ENCODE measurements at places on chromosomes 6 and 20. TPM values are rescaled to one million over a fixed set of nuclear protein-coding genes. Genes with fewer than 3 reads are reported as not detected.

DNA sequence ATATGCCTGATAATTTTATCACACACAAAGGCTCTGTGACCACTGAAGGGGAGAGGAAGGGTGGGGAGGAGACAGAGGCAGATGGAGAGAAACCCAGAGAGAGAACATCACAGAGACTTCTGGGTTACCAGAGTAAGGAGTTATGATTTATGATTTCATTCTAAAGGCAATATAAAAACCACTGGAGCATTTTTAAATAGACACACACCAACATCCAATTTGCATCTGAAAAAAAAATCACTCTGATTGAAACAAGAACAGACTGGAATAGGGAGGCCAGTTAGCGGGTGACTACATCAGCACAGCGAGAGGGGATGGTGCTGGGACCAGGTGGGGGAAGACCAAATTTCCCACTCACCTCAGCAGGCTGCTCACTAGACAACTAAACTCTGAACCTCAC is 104.8 kb downstream of the AGPAT4 start:
- no peak for DNase-seq

DNA sequence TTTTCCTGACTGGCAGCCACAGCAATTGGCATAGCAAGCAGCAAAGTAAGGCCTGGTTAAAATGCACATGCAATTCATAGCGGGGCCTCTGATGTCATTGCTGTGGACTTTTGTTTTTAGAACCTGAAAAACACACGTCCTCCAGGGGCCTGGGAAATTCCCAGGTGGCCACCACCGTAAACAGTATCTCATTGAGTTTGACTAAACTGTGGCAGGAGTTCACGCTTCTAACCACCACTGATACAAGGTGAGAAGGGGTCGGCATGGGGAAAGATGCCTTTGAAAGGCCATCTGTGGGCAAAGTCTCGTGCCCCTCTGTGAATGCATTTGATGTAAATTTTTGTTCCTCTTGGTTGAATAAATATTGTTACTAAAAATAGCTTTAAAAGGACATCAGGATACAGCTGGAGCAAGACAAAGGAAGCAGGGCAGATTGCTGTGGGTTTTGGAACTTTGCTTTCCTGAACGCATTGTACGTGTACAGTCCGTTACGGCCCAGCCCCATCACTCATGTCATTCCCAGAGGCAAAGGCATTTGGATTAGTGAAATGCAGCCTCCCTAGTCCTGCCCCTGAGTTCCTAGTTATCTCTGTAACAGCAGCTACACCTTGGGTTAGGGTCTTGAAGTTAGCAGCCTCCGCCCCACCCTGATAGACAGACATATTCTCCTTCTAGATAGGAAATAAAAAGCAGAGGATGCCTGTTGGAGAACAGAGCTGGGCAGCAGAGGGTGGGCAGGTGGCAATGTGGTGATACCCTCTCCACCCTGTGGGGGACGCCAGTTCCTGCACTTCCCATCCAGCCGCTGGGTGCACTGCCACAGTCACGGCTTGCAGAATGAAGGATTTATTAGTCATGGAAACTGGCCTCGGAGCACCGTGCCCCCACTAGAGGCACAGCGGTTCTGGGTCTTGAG is 80.3 kb downstream of the ZDHHC14 start:
- no peak for DNase-seq

The GSTA2 gene
- total RNA-seq, result not detected

- peak; percentile 60 for DNase-seq
These were observed 86.0 kb downstream of the SESN1 start for GRCh38 chr6:109008537-109009235.

- no peak for DNase-seq
These were observed 429.6 kb downstream of the BCKDHB start for GRCh38 chr6:80535914-80536565.

- peak; percentile 31 for DNase-seq
These were observed 63.2 kb downstream of the PYGB start for GRCh38 chr20:25310921-25311728.

The CCDC170 gene
- total RNA-seq, result 4.1 TPM

DNA sequence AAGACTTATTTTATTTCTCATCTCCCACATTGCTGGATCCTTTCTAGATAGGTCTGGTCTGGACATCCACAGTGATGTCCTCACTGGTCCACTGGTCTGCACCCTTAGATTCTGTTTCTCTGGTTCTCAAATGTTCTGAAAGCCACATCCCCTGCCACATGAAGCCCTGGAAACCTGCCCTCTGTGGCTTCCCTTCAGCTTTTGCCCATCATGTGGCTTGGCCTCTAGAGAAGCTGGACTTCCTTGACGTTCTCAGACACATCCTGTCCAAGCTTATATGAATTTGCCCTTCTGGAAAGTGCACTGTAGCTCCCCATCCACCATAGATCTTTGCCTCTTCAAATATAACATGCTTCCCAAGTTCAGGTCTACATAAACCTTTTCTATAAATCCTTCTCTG is 18.5 kb downstream of the CST4 start:
- no peak for DNase-seq

The RIMS4 gene
- total RNA-seq, result 3.7 TPM

DNA sequence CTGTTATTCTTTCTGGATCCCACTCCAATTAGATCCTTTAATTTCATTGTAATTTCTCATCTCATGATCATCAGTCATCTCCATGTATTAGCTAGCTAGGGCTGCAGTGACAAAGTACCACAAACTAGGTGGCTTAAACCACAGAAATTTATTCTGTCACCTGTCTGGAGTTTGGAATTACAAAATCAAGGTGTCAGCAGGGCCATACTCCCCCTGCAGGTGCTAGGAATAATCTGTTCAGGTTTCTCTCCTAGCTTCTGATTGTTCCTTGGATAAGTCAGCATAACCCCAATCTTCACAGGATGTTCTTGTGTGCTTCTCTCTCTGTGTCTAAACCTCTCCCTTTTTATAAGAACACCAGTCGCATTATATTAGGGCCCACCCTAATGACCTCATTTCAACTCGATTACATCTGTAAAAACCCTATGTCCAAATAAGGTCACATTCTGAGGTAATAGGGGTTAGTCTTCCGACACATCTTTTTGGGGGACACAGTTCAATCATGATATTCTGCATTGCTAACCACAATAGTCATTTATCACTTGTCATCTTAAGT is 40.5 kb downstream of the BEND6 start:
- DNase-seq, result no peak

Measured in tongue (tissue), 3 donors.